ENCODE measurements at places on chromosomes 7 and 10. TPM values are rescaled to one million over a fixed set of nuclear protein-coding genes. Genes with fewer than 3 reads are reported as not detected.

The RBP3 gene
- not detected for total RNA-seq

The IL2RA gene
- total RNA-seq, result not detected

The ARMC3 gene
- total RNA-seq, result not detected

The TDRD1 gene
- total RNA-seq, result 0.16 TPM

The HNRNPA2B1 gene
- total RNA-seq, result 84.7 TPM

The CADPS2 gene
- total RNA-seq, result 10.5 TPM

The OR6V1 gene
- not detected for total RNA-seq

The AGAP4 gene
- total RNA-seq, result 2.9 TPM

The PLA2G12B gene
- total RNA-seq, result not detected

The IGFBP3 gene
- 686 TPM for total RNA-seq

The ANKRD30A gene
- not detected for total RNA-seq

The LIPK gene
- total RNA-seq, result not detected

The GSAP gene
- total RNA-seq, result 0.18 TPM

The SLC16A9 gene
- 0.65 TPM for total RNA-seq

The PLAC9 gene
- total RNA-seq, result 89.7 TPM

The PLAU gene
- 55.2 TPM for total RNA-seq

The HEPACAM2 gene
- total RNA-seq, result not detected

The C10orf53 gene
- total RNA-seq, result not detected

The LIPM gene
- total RNA-seq, result not detected

All from cardiac atrium fibroblast (primary cell).